ENCODE measurements at places on chromosomes 11 and 22.
A peak's percentile ranks its signal among the peaks of the same experiment; 100 is the strongest.

DNA sequence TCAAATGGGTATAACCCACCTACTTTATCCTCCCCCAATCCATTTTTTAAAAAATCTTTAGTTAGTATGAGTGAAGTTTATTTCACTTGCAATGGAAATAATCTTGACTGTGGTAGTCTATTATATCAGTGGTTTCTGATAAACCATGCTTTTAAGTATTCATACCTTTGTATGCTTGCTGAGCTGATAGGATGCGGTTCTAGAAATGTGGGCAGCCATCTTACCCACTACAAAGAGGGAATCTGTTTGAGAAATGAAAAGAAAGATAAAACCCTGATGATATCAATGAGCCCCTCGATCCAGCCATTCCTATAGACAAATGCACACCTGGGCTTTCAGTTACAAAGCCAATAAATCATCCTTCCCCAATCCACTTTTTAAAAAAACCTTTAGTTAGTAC is 13.8 kb upstream of the PVALB start:
- DNase-seq, result peak; percentile 25

DNA sequence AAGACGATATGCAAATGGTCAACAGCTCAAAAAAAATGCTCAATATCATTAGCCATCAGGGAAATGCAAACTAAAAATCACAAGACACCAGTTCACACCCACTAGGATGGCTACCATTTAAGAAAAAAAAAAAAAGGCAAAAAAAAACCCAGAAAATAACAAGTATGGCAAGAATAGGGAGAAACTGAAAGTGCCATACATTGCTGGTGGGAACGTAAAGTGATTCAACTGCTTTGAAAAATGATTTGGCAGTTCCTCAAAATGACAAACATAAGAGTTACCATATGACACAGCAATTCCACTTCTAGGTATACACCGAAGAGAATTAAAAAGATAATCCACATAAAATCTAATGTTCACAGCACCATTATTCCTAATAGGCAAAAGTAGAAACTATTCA is 47.5 kb downstream of the PICALM start:
- DNase-seq, result no peak

- no peak for DNase-seq
Observed at GRCh38 chr22:38450234-38450797, 4.7 kb downstream of the KCNJ4 start.

DNA sequence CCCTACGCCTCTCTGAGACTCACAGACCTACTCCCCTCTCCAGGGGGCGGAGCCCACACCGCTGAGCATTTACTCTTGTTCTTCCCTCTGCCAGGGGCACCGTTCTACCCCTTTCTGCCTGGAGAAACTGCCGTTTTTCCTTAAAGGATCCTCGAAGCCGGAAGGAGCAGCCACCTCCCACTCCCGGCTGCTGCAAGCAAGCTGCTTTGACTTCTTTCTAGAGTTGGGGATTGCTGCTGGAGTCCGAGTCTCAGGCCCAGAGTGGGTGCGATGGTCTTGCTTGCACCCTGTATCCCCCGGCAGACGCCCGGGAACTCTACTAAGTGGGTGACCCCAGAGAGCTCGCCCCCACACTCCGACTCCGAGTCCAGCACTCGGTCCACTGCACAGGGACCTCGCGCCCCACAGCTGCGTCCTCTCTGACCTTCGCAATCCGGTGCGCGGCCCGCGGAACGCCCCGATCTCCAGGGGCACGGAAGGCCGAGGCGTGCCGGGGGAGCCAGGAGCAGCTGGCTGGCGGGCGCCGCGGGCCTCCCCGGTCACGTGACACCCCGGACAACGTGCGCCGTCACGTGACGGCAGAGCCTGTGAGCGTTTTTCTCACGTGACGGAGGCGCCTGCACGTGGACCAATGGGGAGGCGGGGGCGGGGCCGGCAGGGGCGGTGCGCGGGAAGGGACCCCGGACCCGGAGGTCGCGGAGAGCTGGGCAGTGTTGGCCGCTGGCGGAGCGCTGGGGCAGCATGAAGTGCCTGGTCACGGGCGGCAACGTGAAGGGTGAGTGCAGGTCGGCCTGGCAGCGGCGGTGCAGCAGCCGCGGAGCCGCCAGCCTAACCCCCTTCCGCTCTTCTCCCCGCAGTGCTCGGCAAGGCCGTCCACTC is at the start of gene RAD9A:
Gene RAD9A (plus strand): TSS at position 683 of the 879 bp plus-strand sequence. CDS start 59 bp downstream, at position 742.
- DNase-seq, result peak; percentile 92

DNA sequence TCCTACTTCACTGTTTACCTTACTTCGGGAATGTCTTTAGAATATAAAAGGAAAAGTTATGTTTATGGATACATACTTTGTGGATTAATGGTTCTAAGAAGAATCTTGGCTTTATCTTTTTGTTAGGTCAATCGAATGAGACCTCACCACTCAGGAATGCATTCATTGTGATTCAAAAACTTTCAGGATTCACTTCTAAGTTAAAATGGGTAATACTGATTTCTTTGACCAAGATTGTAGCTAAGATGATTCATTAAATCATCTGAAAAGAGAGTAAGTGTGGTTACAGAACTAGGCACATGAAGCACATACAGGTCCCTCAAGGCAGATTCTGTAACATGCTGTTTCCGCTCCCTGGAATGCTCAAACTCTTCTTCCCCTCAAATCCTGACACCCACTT is 716.4 kb downstream of the KCNA4 start:
- no peak for DNase-seq

DNA sequence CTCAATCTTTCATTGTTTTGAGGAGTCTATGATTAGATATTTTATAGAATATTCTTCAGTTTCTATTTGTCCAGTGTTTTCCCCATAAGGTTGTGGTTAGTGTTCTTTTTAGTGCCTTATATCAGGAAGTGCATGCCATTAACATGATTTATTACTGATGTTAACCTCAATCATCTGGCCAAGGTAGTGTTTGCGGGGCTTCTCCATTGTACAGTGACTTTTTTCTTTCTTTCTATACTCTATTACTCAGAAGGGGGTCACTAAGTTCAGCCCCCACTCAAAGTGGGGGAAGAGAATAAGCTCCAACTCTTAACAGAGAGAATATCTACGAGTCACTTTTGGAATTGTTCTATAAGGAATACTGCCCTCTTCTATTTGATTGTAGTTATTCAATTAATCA is 415.8 kb downstream of the DYNC2H1 start:
- DNase-seq, result no peak

- DNase-seq, result no peak
Observed at GRCh38 chr22:43185860-43186261, 1.1 kb downstream of the TTLL12 start.

DNA sequence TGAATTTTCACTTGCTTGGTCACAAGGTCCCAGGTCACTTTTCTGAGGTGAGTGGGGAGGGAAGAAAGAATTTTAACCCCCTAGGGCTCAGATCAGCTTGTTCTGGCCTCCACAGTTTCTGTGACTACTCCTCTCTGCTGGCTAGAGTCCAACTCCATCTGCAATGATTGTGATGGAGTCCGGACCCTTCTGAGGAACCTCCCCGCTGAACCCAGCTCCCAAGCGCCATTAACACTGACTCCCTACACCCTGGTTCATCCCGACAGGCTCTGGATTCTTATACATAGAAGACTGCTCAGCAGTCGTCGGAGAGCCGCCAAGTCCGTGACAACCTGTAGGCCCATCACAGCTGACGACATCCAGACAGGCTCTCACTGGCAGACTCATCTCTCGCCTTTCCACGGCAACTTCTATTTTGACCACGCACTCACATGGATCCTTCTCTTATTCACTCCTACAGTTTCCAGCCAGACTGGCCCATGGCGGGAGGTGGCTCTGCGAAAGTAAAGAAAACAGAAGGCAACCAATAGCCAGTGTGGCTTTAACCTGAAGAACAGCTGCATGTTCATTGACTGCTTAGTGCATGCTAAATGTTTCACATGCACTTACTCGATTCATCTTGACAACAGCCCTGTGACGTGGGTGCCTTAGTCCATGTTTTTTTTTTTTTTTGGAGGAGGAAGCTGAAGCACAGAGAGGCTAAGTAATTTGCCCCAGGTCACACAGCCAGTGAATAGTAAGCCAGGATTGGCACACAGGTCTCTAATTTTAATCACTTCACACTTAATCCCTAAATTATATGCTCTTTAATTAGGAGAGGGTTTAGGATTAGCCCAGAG is 68.0 kb upstream of the PRDM11 start:
- no peak for DNase-seq

- peak; percentile 40 for DNase-seq
Observed at GRCh38 chr11:129881570-129882170, 13.7 kb downstream of the NFRKB start.

DNA sequence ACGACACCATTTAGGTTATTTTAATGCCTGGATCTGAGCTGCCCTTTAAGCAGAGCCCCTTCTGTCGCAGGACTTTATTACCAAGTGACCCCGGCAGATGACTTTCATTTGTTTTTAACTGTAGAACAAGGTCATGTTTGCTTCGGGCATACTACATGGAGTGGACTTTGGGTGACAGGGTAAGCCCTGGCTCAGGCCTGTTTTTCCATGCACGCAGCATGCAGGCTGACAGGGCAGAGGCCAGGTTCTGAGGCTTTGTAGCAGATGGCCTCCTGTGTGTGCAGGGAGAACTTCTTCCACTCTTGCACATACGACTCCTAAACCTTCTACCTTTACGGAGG is 50.5 kb downstream of the SNX19 start:
- DNase-seq, result no peak

- no peak for DNase-seq
Observed at GRCh38 chr11:57597461-57597915, at the start of gene SERPING1. TSS of gene SERPING1 (plus strand) at chr11:57597685. CDS start at chr11:57598271, 586 bp downstream.

- DNase-seq, result peak; percentile 34
Observed at GRCh38 chr11:59551659-59552521, 40.6 kb downstream of the OR4D9 start.

DNA sequence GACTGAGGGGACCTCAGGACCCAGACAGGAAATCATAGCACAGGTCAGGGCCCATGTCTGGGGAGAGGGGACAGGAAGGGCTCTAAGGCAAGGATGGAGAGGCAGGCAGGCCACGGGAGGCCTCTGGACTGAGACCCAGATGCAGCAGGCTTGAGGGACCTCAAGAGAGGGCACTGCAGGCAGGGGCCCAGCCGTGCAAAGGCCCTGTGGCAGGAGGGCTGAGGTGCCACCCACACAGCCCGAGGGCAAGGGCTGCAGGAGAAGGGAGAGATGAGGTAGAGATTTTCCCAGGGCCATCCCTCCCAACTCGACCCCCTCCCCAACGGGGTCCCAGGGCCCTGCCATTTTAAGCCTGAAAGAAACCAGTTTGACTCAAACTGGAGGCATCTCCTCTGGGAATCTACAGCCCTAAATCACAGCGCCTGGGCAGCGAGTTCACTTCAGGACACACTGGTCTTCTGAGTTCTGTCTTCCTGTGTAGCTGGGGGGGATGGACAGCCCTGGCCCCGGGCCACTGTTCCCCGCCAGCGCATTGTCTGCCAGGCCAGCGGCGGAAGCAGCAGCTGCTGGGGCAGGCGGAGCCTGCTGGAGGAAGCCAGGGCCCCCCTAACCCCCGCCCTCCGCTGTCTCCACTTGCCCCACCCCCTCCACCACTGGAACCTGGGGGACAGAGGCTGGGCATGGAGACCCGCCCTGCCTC is 20.3 kb upstream of the WNT7B start:
- DNase-seq, result peak; percentile 31

GRCh38 chr11:113279591-113279990 is 34.8 kb upstream of the TTC12 start:
- no peak for DNase-seq

- DNase-seq, result peak; percentile 84
Observed at GRCh38 chr11:14905104-14906033, 13.3 kb upstream of the CYP2R1 start.

DNA sequence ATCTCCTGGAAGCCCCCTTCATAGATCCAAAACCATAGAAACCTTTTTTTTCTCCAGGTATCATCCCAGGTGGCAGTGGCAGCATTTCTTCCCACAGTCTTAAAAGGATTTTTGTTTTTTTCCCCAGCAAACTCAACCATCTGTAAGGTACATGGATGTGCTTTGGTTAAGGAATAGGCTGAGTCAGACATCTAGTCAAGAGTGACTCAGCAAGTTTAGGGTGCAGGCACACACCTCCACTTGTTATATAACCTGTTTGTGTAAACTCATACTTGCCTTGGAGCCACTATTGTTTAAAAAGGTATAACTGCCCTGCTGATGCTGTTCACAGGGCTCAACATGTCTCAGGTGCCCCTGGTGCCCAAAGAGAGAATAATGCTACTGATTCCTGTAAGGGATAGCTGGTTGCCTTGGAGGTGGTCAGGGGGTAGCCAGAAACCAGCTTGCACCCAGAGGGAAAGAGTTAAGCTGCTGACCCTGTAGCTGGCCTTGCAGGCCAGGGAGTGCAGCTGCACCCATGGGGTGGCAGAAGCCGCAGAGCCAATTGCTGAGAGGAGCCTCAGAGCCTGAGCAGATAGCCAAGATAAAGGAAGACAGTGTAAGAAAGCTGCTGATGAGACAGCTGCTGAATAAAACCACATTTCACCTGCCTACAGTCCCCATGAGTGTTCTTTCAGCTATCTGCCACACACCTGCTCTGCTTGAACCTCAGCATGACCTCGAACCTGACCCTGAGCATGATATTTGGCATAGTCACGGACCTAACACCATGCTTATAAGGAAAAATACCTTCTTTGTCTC is 1726.1 kb upstream of the RAG2 start:
- no peak for DNase-seq

DNA sequence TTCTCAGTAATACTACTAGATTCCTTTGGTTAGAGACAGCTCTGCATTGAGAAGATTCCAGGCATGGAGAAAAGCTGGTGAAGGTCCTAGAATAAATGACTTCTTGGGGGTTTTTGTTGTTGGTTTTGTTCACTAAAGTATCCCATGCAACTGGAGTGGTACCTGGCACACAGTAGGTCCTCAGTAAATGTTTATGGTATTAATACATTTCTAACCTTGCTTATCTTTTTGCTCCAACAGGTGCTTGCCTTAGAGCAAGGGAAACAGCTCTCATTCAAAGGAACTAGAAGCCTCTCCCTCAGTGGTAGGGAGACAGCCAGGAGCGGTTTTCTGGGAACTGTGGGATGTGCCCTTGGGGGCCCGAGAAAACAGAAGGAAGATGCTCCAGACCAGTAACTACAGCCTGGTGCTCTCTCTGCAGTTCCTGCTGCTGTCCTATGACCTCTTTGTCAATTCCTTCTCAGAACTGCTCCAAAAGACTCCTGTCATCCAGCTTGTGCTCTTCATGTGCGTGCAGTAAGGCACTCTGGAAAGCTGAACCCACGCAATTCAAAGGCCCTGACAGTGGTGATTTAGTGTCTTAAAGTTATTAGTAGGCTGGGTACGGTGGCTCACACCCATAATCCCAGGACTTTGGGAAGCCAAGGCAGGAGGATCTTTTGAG is 2.0 kb downstream of the TMEM138 start:
- no peak for DNase-seq

GRCh38 chr11:115377882-115378296 is 126.3 kb downstream of the CADM1 start:
- no peak for DNase-seq
